ENCODE measurements at places on chromosomes 6 and 20.

GRCh38 chr20:32125506-32125905 lies 16.0 kb downstream of the TM9SF4 start:
- DNase-seq = no peak

GRCh38 chr20:391041-391711 lies 10.6 kb downstream of the TRIB3 start:
- no peak for DNase-seq

GRCh38 chr6:90285042-90285481 lies 11.6 kb downstream of the BACH2 start:
- no peak for DNase-seq

GRCh38 chr20:53001498-53002301 lies 29.5 kb downstream of the TSHZ2 start:
- DNase-seq = peak; percentile 34

DNA sequence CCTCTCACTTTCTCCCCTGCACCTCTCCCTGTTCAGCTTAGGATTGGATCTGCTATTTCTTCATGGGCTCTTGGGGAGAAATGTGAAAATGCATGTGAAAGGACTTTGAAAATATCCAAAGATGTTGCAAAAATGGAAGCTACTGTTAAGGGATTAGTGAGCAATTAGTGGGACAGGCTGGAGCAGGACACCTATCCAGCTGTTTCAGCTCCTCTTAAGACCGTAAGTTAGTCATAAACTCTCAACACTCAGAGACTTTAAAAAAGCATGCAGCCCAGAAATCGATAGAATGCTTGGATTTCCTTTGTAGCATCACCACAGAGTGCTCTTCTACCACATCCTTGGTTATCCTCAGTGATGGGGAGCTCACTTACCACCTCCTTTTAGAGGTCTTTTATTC lies 88.7 kb downstream of the SLC24A3 start:
- DNase-seq = no peak

GRCh38 chr20:51185277-51185676 lies 162.4 kb upstream of the KCNG1 start:
- no peak for DNase-seq

DNA sequence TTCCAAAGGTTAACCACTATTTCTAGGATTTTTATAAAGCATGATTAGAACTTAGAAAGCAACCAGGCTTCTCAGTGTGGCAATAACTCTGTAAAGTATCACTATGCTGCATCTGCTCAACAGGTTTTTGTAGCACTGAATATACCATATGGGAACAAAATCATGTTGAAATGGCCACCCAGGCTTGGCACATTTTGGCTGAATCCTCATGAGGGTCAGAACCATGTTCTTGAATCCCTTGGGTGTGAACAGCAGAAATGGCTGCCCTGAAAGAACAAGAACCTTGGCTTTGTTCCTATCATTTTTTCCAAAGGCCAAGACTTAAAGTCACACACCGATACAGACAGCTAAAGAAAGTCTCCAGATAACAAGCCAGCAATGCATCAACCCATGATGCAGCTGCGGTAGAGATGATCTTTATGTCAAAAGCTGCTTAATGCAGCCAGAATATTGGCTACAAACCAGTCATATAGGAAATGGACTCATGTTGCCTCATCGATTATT lies 283.0 kb upstream of the NOX3 start:
- DNase-seq = no peak

DNA sequence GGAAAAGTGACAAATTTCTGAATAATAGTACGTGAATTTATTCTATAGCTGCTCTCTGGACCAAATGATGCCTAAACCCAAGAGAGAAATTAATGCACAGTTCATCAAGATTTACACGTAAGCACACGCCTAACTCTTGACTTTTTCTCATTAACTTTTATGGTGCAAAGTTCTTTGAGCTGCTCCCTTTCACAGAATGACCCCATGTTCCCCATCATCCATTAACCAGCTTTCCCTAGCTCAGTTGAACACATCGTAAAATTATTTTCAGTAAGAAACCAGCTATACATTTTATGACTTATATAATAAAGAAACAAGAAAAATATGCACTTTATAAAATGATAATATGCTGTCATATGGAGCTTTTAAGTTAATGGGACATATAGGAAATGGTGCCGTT lies 54.3 kb downstream of the ID4 start:
- no peak for DNase-seq

GRCh38 chr6:89944826-89945407 lies 50.6 kb downstream of the GJA10 start:
- DNase-seq = peak; percentile 38

- no peak for DNase-seq
These were observed 123.1 kb upstream of the GJE1 start for GRCh38 chr6:142009647-142010046.

DNA sequence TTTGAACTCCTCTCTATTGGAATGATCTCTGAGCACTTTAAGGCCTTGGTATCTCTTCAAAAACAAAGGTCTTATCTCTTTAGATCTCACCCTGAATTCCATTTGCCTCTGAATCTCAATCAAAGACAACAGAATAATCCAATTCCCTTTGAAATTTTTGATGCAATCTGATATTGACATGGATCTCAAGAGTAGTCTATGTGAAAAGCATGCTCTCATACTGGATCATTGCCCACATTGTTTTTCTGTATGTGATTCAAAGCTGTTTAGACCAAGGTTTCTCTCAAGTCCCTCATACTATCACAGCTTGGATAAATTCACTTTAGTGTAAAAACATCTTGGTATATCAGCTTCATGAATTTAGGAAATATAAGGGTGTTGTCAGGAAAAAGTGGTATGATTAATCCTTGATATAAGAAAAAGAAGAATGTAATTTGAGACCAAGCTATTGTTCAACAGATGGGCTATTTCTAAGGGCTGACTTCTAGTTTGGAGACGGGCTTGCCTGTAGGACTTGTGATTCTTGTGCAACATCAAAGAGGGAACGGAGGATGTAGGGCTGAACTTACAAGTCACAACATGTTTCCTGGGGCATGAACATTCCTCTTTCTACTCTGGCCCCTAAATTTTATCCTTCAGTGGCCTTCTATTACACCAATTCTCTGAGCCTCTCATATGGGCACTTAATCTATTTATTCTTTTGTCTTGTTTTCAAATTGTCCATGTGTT lies 77.9 kb upstream of the CITED2 start:
- no peak for DNase-seq

DNA sequence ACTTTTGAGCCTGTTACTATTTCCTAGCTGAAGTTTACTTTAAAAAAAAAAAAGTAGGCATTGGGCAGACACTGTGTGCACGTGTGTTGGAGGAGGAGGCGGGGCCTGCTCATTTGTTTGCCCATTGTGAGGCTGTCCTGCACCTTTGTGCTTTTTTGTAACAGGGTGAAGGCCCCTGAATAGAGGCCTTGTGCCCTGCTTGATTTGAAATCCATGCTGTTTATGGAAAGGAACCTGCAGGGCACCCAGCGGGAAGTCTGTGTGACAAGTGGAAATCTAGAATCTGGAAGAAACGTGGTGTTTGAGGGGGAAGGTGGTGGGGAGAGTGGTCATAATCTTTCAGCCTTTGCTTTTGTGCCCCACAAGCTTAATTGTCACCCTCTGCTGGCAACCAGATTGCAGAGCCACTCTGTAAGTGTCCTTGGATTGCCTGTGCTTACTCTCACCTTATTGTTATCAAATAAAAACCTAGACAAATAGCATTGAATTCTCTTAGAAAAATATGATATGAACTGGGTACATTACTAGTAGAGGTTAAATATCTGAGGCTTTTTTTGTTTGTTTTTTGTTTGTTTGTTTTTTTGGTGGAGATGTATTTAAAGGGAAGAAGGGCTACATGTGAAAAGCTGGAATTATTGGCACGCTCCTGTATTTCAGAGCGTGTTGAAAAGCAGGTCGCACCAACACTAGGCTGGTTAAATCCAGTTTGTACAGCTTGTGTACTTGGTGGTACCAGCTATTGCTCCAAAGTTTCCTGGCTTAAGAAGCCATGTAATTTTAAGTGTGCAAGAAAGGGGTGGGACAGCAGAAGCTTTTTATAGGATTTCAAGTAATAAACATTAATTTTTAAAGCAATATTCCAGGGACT lies 156.3 kb downstream of the ARID1B start:
- no peak for DNase-seq

GRCh38 chr20:59662161-59662560 lies 57.8 kb downstream of the PHACTR3 start:
- DNase-seq = no peak

- DNase-seq = no peak
These were observed 172.1 kb downstream of the CDKAL1 start for GRCh38 chr6:20706238-20706938.

DNA sequence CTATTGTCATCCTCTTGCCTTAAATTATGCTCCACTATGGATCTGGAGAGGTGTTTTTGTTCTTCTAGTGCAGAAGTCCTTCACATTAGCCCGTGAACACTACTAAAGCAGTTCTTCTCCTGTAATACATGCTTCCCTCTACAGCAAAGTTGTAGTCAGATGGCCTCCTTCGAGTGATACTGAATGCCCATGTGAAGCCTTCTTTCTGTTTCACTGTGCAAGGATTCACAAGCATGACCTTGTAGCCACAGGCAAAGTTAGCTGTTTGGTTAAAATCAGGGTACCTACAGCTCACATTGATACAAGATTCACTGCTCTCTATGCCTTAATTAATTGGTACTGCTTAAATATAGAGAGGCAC lies 47.6 kb downstream of the ARHGAP18 start:
- no peak for DNase-seq

DNA sequence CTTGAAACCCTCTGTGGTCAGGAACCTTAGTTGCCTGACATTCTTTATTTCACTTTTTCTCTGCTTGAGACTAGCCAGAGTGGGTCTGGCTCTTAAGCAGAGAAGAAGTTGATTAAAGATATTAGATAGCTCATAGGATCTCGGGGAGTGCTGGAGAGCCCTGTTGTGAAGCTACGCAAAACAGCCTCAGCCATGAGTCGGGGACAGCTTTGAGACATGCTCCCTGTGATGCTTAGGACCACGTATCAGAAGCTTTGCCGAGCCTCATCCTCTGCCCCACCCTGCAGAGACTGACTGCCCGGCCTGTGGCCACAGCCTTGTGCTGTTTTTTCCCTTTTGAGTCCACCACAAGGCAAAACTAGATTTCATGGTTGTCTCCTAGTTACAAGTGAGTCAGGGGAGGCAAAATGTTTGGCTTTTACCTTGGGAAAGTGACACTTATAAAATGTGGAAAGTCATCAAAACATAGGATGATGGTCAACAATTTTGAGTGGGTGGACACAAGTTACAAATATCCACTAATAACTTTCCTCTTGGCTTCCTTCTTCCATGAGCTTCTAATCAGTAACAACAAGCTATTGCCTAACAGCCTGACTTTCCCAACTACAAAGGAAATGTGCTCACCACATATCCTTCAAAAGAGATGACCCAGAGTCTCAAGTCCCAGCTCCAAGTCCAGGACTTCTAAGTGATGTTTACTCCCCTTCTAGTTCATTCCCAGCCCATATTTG lies 108.4 kb downstream of the JAG1 start:
- no peak for DNase-seq

- DNase-seq = no peak
These were observed 4.0 kb downstream of the RBBP8NL start for GRCh38 chr20:62423326-62423706.

GRCh38 chr20:2449386-2449785 lies 21.2 kb downstream of the SNRPB start:
- no peak for DNase-seq

DNA sequence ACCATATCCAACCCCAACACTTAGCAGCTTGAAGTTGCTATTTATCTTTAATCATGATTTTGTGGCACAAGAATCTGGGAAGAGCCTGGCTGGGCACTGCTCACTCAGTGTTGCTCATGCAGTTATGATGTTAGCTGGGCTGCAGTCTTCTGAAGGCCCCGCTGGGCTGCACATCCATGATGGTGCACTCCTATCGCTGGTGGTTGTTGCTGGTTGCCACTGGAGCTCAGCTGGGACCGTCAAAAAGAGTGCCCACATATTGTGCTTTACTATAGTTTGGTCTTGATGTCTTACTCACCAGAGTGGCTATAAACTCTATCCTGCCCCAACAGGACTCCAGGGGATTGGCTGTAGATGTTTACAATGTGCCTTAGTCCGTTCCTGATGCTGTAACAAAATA lies 137.8 kb downstream of the PCSK2 start:
- no peak for DNase-seq

DNA sequence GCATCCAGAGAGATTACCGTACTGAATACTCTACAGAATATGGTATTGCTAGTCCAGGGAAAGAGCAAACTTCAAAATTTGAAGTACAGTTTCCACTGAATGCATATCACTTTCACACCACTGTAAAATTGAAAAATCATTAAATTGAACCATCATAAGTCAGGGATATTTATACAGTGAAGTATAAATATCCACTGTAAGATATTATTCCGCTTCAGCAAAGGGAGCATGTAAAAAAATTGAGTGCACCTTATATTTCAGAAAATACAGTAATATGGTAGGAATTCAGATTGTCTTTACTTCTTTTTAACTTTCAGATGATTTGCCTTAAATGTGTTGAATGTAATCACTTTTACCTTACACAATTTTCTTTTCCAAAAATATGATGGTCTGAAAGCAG lies 60.9 kb upstream of the TXNDC5 start:
- DNase-seq = no peak
